NCI-H1436 treated with DMSO at 0.1 percent for 48 hours (cell line): ENCODE measurements at places on chromosomes 3 and 15.

DNA sequence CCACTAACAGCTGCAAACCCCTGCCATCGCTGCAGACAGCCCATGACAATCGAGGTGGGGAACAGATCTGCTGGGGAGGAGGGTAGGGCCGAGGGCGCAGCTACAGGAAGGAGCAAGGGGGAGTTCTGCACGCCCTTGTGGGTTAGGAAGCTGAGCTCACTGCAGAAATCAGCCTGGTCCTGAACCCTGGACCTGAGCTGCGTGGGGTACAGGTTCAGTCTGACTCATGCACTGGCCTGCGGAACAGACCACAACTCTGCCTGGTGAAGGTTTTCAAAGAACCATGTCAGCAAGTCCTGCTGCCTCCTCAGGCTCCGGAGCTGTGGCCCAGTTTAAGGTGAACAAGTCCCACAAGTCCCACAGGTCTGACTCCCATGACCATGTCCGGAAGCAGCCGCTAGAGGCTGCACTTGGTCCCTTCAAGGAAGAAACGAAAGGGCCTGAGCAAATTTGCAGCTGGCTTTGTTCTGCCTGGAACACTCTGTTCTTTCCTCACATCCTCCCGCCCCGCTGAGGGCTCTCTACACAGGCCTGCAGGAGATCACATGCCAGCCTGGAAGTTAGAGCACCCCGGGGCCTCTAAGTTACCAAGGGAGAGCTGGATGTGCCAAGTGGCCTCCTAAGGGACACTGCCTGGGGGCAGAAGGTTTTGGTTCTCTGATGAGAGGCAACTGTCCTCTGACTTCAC, 49.4 kb upstream of the AKAP13 start:
- DNase-seq, result peak; percentile 28

DNA sequence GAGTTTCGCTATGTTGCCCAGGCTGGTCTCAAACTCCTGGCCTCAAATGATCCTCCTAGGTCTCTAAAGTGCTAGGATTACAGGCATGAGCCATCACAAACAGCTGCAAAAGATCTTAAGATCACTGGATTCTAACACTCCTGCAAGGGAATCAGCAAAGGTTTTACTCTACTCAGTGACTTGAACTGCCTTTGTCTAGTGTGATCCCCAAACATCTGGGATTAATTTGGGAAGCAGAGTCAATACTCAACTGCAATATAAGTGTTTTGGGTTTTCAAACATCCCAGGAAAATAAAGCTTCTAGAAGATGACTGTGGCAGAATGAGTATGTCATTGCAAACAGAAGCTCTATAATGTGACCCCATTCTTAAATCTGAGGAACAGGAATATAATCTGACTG, 7.2 kb downstream of the SPG21 start:
- DNase-seq, result no peak

GRCh38 chr15:48330855-48331795, at the start of gene DUT:
Gene DUT (plus strand): TSS chr15:48331429. CDS start chr15:48331516, 87 bp downstream.
- DNase-seq, result no peak

- DNase-seq, result no peak
These were observed 50.9 kb upstream of the KPNA4 start for GRCh38 chr3:160616311-160616710.

GRCh38 chr3:7978087-7978422, 523.6 kb upstream of the LMCD1 start:
- peak; percentile 22 for DNase-seq

DNA sequence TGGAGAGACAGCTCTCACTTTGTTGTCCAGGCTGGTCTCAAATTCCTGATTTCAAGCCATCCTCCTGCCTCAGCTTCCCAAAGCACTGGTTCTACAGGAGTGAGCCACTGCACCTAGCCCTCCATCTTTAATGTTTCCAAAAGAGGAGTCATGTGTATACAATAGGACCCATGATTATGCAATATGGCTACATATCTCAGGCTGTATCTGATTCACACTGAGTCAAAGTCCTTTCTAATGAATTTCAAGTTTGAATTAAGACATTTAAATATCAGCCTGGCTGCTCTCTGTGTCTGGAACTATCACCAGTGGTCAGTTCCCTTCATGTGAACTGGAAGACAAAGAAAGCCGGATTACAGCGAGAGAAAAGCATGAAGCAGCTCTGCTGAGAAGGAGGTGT, 90.5 kb downstream of the MINAR1 start:
- DNase-seq, result no peak

DNA sequence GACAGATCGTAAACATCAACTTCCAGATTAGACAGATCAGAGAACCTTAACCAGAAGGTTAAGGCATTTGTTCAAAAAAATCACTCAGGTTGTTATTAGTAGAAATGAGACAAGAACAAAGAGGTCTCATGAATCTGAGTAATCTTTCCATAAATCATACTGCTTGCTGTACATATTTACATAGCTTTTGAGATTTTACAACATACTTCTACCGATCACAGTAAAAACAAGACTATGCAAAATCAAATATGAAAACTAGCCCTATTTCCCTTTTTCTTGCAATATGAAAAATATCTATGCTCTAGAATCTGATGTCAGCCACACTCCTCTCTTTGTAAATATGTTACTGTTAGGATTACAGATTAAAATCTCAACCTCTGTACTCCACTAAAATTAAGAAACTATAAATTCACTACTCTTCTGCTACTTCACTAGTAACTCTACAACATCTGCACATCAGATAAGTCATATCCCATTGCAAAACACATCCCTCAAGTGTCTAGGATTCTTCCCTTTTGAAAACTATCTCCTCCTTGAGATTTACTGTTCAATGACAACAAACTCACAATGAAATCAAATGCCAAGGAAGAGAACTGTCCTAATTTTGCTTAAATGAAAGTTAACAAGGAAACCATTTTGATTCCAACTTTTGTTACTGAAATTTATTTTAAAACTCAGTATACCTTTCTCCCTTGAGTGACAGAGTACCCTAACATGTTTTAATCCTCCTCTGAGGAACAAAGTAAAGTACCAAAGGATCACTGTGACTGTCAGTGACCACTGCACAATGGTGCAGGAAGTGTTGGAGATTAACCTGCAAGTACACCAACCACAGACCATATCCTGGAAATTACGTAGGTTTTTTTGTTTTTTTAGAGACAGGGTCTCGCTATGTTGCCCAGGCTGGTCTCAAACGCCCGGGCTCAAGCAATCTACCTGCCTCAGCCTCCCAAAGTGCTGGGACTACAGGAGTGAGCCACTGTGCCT, 12.8 kb downstream of the DCUN1D1 start:
- DNase-seq, result no peak

DNA sequence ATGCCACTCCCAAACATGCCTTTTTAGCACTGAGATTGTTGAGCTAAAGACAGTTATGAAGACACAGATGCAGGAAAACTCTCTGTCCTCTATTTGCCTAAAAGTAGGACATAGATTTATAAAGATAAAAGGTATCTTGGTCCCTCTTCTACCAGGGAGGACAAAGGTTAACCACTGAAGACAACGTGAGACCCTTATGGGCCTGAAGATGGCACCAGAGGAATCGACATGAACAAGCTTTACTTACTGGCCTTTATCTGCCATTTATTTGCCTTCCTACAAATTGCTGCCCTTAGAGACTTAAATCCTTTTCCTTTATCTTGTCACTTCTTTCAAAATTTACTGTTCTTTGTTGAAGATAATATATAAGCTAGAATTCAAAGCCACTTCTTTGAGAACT, 109.7 kb upstream of the FAM3D start:
- no peak for DNase-seq

- DNase-seq, result no peak
These were observed 349.4 kb upstream of the SEMA6D start for GRCh38 chr15:47367726-47368390.

DNA sequence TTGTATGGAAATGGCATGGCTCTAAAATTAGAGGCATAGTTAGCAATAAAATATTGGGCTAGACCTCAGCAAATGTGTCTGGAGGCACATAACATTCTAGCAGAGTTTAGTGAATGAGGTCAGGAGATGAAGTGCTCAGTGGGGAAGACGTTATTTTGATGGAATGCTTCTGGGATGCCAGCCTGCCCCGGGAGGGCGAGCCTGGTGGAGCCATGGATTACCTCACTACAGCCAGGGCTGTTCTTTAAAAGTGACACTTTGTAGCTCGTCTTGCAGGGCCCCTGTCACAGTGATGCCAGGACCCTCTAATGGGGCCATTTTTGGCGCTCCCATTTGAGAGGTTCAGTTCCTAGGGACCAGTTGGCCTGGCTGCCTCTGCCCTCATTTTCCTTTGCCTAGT, 48.5 kb downstream of the PXYLP1 start:
- DNase-seq, result no peak

- no peak for DNase-seq
These were observed 65.3 kb downstream of the ADAMTS17 start for GRCh38 chr15:100276506-100276905.

GRCh38 chr3:126971891-126972351, 11.0 kb upstream of the PLXNA1 start:
- no peak for DNase-seq

GRCh38 chr3:194087995-194088855, 47.7 kb upstream of the HES1 start:
- DNase-seq, result no peak

DNA sequence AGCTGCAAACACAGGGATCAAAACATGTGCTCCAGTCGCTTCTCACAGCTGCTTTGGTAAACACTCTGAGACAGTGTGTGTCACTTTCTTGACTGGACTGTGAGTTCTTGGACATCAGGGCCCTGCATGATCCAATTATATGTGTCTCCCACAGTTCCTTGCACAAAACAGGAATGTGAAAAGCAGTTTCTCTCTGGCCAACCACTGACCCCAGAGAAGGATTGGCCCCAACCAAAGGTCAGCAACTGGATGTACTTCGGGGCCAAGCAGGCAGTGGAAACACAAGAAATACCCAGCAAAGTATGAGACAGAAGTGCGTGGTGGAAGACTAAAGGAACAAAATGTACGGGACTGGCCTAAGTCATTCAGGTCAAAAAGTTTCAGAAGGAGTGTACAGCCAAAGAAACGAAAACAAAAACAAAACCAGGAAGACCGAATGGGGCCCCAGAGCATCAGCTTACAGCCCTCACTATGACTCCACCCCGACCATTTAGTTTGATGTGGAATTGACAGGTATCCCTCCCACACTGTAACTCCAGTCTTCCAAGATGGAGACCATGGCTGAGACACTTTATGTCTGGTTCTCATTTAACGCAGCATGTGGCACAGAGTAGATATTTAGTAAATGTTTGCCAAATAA, 76.7 kb upstream of the LPP start:
- no peak for DNase-seq

GRCh38 chr15:57652481-57652880, 54.0 kb upstream of the POLR2M start:
- DNase-seq, result no peak

DNA sequence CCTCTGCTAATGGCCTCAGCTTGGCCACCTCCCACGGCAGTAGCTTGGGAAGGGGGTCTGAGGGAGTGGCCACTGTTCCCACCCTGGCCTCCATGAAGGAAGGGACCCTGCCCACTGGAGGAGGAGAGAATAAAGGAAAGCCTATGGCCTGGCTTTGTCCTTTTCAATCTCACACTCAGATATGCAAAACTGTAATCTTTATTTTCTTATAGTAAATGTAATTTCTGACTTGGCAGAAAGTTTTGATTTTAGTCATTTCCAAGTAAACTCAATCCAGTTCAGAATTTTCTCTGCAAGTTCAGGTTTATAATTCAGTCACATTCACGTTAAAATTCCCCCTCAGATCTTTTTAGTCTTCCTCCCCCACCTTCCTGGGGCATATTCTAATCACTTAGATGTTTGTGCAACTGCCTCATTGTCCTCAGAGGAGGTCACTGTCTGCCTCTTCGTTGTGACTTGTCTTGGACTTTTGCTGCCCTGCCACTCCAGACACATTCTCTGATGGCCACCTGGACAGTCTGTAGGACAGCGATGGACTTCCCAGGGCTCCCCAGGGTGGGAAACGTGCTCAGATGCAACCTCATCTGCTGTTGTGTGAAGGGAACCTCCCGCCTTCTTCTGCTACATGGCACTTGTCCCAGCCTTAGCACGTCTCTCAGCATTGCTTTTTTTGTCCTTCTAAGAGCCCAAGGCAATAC, 222.8 kb upstream of the TBL1XR1 start:
- no peak for DNase-seq

DNA sequence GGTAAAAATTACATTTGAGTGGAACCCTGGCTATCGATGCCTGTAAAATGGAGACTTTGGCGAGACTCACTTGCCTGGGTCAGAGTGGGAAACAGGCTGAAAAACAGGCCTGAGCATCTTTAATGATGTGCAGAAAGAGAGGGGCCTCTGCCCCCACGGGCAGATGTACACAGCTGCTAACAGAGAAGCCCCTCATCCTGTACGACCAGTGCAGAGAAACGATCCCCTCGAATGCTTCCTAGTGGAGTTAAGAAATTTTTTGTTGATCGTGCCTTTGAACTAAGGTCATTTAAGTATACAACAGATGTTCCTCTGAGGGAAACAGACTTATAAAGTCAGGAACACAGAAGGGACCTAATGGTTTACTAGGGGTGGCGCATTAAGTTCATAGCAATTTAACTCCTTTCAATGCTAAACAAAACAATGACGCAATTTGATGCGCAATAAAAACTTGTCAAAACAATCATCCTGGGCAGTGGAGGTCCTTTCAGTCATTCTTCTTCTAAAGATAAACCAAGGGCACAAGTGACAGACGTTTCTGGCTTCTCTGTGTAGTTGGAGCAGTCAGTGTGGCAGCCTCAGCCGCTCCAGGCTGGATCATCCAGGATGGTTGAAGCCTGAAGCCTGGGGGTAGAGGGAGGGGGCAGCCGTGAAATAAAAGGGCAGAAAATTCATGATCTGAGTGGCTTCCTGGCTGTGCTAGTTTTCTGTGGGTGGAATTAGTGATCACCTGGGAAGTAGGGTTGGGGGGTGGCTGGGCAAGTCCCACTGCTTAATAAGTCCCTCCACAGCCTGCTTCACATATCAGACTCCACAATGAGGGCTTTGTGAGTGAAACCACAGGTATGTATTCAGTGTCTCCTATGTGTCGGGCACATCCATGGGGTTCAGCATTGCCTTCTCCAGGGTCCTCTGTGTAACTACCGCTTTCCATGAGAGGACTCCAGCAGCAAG, 50.8 kb upstream of the MRPS22 start:
- DNase-seq, result no peak
